ENCODE measurements at places on chromosomes 3 and 15.

- DNase-seq, result no peak
These were observed 48.9 kb downstream of the CYP11A1 start for GRCh38 chr15:74318376-74319137.

- no peak for DNase-seq
These were observed 16.8 kb upstream of the SRP14 start for GRCh38 chr15:40055576-40056293.

DNA sequence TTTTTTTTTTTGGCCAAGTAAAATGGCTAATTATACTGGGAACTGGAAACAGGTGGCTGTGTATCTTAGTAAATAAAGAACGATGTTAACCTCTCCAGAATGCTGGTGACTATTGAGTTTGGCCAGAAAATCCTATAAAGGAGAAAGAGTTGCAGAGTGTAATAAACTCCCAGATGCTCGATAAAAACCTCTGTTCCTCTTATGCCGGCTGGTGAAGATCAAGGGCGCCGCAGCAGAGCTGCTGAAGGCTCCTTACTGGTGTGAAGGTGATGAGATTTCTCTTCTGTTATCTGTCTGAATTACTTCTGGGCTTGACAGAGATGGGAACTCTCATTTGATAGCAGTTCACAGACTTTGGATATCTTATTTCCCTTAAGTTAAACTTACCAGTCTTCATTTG lies 104.6 kb downstream of the PTPRG start:
- no peak for DNase-seq

GRCh38 chr3:187015903-187016638 lies 85.7 kb downstream of the ST6GAL1 start:
- DNase-seq, result no peak

DNA sequence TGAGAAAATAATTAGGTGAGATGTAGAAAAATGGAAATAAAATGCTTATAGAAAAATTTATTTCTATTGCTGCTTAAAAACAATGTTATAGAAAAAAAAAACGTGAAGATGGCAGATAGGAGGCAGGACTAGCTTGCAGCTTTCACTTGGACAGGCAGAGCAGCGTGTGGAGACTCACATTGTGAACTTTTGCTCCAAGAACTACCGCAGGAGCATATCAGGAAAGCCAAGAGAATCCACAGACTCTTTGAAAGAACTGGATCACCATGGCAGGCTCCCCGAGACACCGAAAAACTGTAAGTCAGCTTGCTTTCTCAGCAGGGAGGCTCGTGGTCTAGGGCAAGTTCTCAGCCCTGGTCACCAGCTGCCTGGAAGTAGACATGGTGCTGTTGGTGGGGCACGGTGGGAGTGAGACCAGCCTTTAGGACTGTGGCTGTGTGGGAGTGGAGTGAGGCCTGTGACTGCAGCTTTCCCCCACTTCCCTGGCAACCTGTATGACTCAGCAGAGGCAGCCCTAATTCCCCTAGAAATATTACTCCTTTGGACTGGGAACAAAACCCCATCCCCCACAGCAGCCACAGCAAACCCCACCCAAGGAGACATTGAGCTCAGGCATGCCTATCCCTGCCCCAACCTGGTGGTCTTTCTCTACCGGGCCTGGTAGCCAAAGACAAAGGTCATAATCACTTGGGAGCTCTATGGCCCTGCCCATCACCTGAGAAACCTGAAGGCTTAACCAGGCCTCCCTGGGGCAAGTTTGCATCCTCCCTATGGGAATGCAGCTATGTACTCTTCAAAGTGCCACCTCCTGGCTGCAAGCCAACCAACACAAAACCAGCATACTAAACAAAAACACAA lies 22.8 kb downstream of the STRIT1 start:
- DNase-seq, result no peak

- no peak for DNase-seq
These were observed 49.0 kb upstream of the FGD5 start for GRCh38 chr3:14769544-14770325.

- no peak for DNase-seq
These were observed 103.0 kb upstream of the HES1 start for GRCh38 chr3:194032828-194033435.

- no peak for DNase-seq
These were observed 25.8 kb downstream of the DNASE1L3 start for GRCh38 chr3:58184982-58185360.
